ENCODE measurements at places on chromosomes 1 and 21.

DNA sequence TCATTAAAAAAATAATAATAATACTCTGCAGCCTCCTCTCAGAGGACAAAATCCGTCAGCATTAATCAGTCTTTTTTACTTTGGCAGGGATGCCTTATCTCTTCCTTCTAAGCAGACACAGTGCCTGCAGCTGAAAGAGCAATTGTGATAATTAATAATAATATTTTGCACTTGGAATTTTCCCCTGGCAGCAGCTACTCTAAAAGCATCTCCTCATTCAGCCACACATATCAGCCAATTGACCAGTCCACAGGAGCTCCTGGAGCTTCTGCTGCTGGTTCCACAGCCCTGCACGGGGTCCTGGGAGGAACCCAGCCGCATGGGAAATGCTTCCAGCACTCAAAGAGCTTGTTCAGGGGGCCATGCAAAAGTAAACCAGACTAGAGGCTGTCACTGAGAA is 31.0 kb upstream of the VWA5B1 start:
- no peak for DNase-seq

- no peak for DNase-seq
Observed at GRCh38 chr1:13783551-13783950, 83.6 kb downstream of the PRDM2 start.

- DNase-seq, result no peak
Observed at GRCh38 chr1:235527196-235527814, 23.1 kb upstream of the B3GALNT2 start.

GRCh38 chr1:87197156-87197555 is 131.5 kb upstream of the LMO4 start:
- DNase-seq, result no peak

GRCh38 chr1:213552045-213552444 is 435.7 kb upstream of the PROX1 start:
- no peak for DNase-seq

- no peak for DNase-seq
Observed at GRCh38 chr1:66752671-66753371, 562 bp downstream of the DYNLT5 start.

DNA sequence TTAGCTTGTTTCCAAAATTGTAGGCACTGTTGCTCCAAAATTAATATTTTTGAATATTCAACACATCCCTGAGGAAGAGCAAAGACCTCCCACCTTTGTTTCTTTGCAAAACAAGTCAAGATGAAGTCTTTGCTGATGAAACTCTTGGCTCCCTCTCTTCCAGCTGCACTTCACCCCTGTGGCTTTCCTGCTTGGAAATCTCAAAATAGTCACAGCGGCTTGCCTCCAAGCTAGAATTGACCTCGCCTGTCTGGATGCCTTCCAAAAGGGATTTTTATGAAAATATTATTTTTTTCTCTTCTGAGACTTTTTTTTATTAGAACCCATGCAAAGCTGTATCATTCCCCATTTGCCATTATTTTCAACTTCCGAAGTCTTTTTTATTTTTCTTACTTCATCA is 71.1 kb upstream of the MROH9 start:
- no peak for DNase-seq

- DNase-seq, result no peak
Observed at GRCh38 chr1:112317611-112318062, 78.4 kb upstream of the CTTNBP2NL start.

DNA sequence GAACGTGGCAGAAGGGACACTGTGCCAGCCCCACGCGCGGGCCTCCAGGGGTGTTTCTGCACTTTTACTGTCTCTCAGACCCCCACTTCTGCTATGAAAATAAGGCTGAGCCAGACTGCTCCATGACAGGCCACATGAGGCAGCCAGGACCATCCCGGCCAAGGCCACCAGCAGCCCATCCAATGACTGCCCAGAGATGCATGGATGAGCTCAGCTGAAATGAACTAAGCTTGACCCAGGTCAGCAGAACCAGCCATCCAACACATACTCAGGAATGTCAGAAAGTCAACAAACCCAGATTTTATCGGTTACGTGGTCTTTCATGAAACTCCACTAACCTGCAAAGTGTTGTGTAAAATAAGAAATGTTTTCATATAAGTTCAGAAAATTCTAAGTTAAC is 51.2 kb downstream of the CCDC185 start:
- no peak for DNase-seq

DNA sequence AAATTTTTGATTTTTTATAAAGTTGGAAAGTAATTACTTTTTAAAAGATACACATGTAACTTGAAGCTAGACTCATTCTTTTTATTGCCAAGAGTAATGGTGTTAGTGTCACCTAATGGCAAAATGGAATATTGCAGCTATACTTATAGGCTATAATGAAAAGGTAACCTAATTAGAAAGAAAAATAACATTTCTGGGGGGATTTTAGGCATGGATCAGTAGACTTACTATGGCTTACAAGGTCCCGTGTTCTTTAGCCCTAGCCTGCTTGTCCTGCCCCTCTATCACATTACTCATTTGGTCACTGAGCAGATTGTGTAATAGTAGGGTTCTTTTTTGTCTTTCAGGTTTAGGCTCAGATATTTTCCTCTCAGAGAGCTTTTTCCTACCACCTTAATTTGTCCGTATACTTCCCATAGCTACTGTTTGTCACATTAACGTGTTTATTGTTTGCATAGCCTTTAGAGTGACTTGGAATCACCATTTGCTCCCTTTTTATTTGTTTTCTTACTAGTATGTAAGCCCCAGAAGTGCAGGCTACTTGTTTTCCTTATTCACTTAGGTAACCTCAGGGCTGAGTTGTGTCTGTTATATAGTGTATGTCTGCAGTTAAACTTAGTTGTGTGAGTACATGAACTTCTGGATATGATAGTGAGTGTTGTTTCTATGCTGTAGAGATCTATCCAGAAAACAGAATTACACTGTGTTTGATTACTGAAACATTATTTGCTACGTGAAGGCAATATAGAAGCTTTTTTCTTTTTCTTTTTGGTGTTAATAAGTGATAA is 58.7 kb downstream of the RABGAP1L start:
- DNase-seq, result peak; percentile 60

DNA sequence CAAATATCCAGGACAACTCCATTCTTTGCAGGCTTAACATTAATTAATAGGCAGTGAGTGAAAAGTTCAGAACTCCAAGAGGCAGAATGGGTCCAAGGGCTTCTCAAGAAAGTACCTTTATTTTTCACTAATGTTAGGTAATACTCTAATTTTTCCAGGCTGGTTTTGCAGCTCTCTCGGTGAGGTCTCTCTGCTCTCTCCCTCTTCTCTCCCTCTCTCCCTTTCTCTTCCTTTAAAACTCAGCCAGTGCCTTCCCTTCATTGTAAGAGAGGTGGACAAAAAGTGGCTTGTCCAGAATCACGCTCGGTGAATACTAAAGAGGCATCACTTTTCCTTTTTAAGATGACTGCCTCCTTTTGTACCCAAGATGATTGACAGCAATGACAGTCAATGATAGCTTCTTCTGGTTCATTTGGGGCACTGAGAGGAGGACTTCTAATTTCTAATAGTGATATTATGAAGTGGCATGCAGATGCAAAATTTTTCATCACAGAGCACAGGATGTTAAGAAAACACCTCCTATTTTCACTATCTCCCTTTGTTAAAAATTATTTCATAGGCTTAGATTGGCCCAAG is 1.3 kb upstream of the CHI3L1 start:
- no peak for DNase-seq

GRCh38 chr1:37723072-37723389 is 30.7 kb downstream of the CDCA8 start:
- DNase-seq, result no peak

GRCh38 chr1:161189036-161189435 is 9.8 kb downstream of the ADAMTS4 start:
- DNase-seq, result no peak

- DNase-seq, result no peak
Observed at GRCh38 chr1:98575955-98576354, 85.6 kb upstream of the SNX7 start.

DNA sequence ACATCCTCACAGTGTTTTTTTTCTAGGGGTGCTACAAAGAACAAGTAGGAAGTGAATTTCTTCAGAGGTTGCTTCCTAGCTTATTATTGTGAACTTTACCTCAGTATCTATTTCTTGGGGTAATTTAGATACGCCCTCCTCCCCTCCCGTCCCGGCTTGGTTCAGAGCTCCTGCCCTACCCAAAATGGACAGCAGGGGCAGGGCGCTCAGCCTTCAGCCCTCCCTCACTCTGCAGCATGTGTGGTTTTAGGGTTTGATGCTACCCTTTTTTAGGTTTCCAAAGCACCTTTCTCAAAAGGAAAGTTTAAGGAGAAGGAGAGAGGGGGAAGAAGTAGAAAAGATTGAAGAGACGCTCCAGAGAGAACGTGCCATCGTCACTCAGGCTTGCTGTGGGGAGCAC is 16.9 kb upstream of the POGK start:
- no peak for DNase-seq

- no peak for DNase-seq
Observed at GRCh38 chr1:56566994-56567393, 12.4 kb downstream of the PLPP3 start.

- DNase-seq, result no peak
Observed at GRCh38 chr1:64811131-64811530, 66.3 kb downstream of the RAVER2 start.

DNA sequence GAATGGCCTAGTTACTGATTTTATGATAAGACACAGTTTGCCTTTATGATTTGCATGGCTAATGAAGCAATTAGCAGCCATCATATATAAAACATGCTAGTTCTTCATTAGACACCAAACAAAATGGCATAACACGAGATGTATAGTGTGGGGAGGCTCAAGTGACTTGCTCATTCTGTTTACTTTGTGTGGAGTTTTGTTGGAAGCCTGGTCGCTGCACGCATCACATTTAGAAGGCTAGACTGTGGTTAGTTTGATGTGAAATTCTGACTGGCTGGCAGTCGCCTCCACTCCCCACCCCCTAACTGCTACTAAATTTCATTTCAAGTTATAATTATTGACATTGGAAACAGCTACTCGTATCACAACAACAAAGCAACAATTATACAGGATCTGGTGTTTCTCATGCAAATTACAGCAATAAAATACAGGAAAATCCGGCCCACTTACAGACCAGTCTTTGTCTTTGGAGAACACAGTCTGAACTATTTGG is 356.1 kb downstream of the LMO4 start:
- DNase-seq, result no peak

DNA sequence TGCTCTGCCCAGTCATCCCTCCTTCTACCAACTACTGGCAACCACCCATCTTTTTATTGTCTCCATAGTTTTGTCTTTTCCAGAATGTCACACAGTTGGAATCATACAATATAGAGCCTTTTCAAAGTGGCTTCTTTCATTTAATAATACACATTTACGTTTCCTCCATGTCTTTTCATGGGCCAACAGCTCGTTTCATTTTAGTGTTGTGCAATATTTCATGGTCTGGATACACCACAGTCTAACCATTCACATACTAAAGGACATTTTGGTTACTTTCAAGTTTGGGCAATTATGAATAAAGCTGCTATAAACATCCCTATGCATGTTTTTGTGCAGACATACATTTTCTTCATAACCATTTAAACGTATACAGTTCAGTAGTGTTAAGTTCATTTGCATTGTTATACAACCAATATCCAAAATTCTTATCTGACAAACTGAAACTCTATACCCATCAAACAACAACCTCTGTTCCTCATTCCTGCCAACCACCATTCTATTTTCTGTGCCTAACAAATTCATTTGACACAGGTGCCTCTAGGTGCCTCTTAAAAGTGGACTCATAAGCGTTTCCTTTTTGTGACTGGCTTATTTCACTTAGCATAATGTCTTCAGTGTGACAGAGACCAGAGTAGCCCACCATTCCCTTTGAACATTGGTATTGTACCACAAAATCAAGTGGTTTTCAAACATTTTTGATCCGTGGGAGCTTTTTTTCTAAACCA is 138.1 kb downstream of the NR5A2 start:
- DNase-seq, result no peak

Data from CD4-positive, alpha-beta T cell treated with Interferon alpha-2 for 1 hour (primary cell).